ENCODE measurements at places on chromosomes 7 and 10. TPM values are rescaled to one million over a fixed set of nuclear protein-coding genes. Genes with fewer than 3 reads are reported as not detected.

The TDRD1 gene
- 0.16 TPM for total RNA-seq

DNA sequence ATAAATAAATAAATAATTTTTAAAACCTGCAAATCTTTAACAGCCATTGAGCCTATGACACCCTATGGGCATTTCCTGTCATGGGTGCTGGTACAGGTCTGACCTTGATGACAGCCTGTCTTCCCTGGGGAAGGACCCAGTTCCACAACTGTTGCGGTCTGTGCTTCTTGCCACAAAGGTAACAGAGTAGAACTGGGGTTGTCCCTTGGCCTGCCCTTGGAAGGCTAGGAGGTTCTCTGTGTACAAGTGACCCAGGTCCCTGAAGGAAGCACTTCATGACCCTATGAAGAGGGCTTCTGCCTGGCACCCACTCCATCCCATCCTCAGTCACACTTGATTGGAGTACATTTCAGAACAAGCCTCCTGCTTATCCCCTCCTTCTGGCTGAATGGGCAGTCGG lies 66.9 kb downstream of the OGDH start:
- no peaks in the 10 kb centered on the region for H3K27me3 ChIP-seq
- H3K4me3 ChIP-seq: no peak overlapping the region
- no peak for DNase-seq

- no peak for DNase-seq
- no peaks in the 10 kb centered on the region for H3K36me3 ChIP-seq
- no peaks in the 10 kb centered on the region for H3K27me3 ChIP-seq
- no peaks in the 10 kb centered on the region for H3K4me1 ChIP-seq
- H3K4me3 ChIP-seq: no peak overlapping the region
Observed at GRCh38 chr10:393787-394438, 258.7 kb downstream of the ZMYND11 start.

GRCh38 chr7:12221414-12221813 lies 10.3 kb downstream of the TMEM106B start:
- no peaks in the 10 kb centered on the region for H3K27me3 ChIP-seq
- DNase-seq: no peak
- peaks cover 14% of the 10 kb centered on the region for H3K36me3 ChIP-seq

GRCh38 chr7:30322271-30323005 lies 38.0 kb downstream of the ZNRF2 start:
- peak overlapping the region; percentile 41 for H3K27ac ChIP-seq
- no peaks in the 10 kb centered on the region for H3K36me3 ChIP-seq
- H3K27me3 ChIP-seq: no peaks in the 10 kb centered on the region
- peaks cover 36% of the 10 kb centered on the region for H3K4me1 ChIP-seq
- no peak for DNase-seq

DNA sequence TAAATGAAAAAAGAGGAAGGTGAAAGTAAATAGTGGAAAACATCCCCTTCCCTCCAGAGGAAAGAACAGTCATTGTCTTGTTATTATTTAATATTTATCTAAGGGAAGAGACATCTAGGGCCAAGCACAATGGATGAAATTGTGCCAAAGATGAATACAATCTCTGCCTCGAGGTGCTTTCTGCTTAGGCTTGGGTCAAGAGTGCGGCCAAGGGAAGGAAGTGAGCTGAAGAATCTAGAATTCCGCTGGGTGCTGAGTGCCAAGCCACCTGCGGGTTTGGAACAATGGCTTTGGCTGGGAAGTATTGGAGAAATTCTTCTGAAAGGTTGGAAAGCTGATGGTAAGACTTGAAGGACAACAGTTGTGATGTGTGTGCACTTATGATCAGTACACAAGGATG lies 531.3 kb upstream of the FZD8 start:
- no peak overlapping the region for H3K4me3 ChIP-seq

The TFPI2 gene
- not detected for total RNA-seq

GRCh38 chr7:2022021-2022409 lies 210.7 kb downstream of the MAD1L1 start:
- no peak for DNase-seq
- no peak overlapping the region for H3K27ac ChIP-seq
- H3K27me3 ChIP-seq: no peaks in the 10 kb centered on the region
- no peak overlapping the region for H3K4me3 ChIP-seq
- no peaks in the 10 kb centered on the region for H3K36me3 ChIP-seq

DNA sequence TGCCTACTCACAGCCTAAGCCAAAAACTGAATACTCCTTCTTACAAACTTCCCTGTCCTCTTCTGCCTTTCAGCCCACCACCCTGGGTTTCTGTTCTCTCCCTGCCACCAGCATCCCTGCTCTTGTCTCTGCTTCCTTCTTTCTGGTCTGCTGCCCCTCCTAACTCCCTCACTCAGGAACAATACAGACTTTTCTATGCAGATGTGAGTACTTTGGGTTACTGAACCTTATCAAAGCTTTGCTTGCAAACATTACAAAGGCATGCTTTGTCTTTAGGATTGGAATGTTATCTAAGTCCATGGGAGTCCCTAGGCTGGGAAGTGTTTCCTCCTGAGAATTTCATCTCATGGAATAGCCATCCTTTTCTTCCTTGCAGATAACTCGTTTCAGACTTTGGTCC lies 28.9 kb downstream of the CNNM1 start:
- no peak overlapping the region for H3K4me3 ChIP-seq
- H3K36me3 ChIP-seq: no peaks in the 10 kb centered on the region
- H3K4me1 ChIP-seq: no peaks in the 10 kb centered on the region
- H3K27ac ChIP-seq: no peak overlapping the region
- H3K27me3 ChIP-seq: no peaks in the 10 kb centered on the region
- DNase-seq: no peak

The DNAJC30 gene
- total RNA-seq: 12.4 TPM

Measured in CD8-positive, alpha-beta memory T cell (primary cell).